Hematopoietic multipotent progenitor cell treated with erythropoietin and hydrocortisone succinate and interleukin-3 and kit ligand, for 8 days (in vitro differentiated cells): ENCODE measurements at places on chromosomes 6 and 20.

DNA sequence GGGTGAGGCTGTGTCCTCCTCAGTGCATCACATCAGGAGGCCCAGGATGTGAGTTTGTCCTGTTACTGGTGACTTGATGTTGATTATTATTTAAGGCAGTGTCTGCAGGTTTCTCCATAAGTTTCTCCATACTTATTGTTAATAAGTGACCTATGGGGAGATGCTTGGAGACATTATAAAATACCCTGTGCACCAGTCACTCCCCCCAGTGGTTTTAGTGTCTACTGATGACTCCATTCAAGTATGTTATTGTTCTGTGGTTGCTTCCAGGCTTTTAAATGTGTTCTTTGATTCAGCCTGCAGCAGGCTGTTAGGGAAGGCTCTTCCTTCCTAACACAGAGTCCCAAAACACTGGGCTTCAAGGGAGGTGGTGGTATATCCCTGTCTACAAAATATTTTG lies 14.6 kb upstream of the CST3 start:
- no peak for DNase-seq

GRCh38 chr6:43286980-43287716 lies 10.9 kb upstream of the SLC22A7 start:
- DNase-seq: no peak

DNA sequence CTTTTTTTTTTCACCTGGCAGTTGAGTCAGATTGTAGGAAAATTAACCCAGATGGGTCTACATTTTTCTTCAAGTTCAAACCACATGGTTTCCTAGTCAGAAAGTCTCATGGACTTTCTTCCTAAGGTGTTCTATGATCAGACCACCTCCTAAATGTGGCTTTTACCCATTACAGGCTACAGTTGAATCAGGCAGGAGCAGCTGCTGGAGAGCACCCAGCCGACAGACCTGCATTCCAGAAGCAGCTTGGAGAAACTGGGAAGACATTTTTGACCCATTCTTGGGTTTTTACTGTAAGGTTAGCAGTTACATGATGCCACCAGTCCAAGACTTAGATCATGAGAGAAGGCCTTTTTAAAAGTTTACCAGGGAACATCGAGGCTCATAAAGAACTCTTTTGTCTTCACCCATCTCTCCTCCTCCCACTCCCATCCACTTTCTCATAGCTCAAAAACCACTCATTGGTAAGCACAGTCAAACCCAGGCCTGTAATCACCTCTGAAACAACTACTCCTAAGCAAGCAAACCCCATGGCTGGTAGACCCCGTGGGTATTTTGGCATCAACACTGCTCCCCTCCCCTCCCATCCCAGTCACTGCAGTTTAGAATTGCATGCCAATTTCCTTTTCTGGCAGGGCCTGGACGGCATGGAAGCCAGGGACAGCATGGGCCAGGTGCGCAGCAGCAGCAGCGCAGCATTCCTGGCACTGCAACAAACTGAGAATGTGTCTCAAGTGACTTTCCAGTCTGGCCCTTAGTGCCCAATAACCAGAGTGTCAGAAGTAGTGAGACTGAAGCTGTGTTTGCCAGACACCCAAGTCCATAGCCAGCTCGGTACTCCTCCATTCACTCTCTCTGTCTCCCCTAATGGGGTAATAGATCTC lies 113.7 kb downstream of the CLIC5 start:
- DNase-seq: no peak

GRCh38 chr6:26016245-26016962 lies 53.8 kb downstream of the TRIM38 start:
- DNase-seq: no peak

DNA sequence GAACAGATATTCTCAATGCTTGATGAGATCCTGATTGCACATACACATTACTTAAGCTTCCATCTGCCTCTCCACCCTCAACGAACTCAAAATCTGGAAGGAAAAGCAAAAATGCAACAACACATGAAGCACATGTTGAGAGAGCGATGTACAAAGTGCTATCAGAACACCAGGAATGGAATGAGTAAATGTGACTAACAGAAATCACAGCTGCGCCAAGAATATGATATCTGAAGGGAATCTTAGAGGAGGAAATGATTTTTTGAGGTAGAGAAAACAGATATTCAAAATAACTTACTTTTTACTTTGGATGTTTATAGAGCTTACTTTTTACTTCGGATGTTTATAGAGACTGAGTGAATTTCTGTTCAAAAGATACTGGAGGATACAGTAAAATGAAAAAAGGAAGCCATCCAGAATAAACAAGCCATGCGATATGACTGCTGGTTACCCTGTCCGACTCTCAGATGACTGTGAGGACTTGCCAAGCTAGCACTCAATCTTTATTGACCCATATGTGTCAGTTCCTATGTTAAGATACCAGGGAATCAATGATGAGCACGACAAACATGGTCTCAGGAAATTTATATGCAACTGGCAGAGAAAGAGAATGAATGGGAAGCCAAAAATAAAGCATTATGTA lies 102.0 kb downstream of the SMLR1 start:
- DNase-seq: no peak

GRCh38 chr6:84546427-84546914 lies 217.9 kb downstream of the TBX18 start:
- no peak for DNase-seq

GRCh38 chr6:33935439-33936080 lies 131.8 kb upstream of the MLN start:
- no peak for DNase-seq

GRCh38 chr6:136920671-136921380 lies 1.3 kb upstream of the SLC35D3 start:
- peak; percentile 15 for DNase-seq

DNA sequence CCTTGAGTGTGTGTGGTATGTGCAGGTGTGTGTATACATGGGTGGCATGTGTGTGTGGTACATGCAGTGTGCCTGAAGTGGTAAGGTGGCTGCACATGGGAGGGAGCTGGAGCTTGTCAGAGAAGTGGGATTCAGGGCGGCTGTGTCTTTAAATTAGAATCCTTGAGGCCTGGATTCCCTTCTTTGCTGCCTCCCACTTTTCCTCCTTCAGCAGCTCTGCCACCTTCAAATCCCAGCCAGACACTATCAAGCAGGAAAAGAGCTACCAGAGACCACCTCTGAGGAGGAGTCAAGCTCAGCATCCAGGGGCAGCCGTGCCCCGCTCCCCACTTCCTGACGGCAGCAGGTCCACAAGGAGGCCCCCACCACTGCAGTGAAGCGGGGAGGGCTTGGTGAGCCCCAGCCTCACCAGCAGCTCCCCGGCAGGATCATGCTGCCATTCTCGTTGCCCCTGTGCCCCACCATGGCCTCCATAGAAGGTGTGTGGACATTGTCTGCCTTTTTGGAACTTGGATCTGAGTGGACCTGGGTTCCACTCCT lies 131.0 kb upstream of the MLN start:
- no peak for DNase-seq

- DNase-seq: no peak
These were observed 75.8 kb downstream of the CEP162 start for GRCh38 chr6:84151669-84152068.

DNA sequence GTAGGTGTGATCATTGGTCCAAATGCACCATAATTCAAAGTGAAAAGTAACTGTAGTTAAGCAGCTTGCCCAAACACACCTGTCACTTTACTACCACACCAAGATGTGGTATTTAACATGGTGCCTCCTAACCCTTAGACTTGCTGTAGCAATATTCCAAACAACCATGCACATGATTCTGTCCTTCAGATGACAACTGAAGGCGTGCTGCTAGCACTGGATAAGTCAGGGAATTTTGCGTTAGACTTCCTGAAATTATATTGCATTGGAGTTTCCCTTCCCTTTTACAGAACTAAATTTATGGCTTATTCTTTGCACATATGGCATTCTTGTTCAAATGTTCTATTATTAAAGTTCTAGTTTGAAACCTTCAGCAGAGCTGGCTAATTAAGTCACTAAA lies 106.2 kb downstream of the ARHGAP18 start:
- no peak for DNase-seq

GRCh38 chr20:18995455-18995854 lies 181.9 kb downstream of the SCP2D1 start:
- no peak for DNase-seq

GRCh38 chr6:149834513-149835481 lies 29.4 kb downstream of the LRP11 start:
- DNase-seq: peak; percentile 76

- DNase-seq: no peak
These were observed 996.5 kb downstream of the GRIK2 start for GRCh38 chr6:102389994-102390393.

GRCh38 chr6:139303185-139303584 lies 11.4 kb upstream of the TXLNB start:
- no peak for DNase-seq

DNA sequence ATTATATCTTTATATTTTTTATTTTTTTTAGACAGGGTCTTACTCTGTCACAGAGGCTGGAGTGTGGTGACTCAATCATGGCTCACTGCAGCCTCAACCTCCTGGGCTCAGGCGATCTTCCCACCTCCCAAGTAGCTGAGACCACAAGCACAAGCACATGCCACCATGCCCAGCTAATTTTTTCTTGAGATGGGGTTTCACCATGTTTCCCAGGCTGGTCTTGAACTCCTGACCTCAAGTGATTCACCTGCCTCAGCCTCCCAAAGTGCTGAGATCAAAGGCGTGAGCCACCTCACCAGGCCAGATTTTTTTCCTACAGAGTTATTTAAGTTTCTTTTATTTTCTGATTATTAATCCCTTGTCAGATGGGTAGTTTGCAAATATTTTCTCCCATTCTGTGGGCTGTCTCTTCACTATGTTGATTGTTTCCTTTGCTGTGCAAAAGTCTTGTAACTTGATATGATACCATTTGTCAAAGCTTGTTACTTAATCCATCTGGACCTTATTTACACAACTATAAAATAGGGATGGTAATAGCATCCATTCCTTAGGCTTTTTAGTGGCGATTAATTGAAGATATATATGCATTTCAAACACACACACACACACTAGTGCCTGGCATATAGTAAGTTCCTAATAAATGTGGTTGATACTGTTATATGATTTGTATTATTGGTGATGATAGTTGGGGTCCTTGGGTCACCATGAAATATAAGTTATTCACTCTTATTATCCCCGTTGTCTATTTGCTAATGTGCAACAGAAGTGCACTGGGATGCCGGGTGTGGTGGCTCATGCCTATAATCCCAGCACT lies 187.1 kb downstream of the BCAS1 start:
- no peak for DNase-seq

DNA sequence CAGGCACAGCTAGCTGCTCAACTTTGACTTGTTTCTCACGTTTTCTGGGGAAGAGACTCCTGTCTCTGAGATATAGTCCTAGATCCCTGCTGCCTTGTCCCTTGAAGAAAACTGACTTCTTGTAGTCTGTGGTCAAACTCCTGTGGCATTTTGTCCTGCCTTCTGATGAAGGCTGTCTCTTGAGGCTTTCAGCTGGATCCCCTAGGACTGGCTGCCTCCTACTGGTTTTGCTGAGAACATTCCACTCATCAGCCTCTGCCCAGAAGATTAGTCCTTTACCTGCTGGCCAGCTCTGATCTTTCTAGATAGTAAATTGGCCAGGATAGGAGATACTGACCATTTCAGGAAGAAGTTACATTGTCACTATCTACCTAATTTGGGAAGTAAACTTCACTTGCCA lies 71.9 kb upstream of the CNR1 start:
- DNase-seq: peak; percentile 6

DNA sequence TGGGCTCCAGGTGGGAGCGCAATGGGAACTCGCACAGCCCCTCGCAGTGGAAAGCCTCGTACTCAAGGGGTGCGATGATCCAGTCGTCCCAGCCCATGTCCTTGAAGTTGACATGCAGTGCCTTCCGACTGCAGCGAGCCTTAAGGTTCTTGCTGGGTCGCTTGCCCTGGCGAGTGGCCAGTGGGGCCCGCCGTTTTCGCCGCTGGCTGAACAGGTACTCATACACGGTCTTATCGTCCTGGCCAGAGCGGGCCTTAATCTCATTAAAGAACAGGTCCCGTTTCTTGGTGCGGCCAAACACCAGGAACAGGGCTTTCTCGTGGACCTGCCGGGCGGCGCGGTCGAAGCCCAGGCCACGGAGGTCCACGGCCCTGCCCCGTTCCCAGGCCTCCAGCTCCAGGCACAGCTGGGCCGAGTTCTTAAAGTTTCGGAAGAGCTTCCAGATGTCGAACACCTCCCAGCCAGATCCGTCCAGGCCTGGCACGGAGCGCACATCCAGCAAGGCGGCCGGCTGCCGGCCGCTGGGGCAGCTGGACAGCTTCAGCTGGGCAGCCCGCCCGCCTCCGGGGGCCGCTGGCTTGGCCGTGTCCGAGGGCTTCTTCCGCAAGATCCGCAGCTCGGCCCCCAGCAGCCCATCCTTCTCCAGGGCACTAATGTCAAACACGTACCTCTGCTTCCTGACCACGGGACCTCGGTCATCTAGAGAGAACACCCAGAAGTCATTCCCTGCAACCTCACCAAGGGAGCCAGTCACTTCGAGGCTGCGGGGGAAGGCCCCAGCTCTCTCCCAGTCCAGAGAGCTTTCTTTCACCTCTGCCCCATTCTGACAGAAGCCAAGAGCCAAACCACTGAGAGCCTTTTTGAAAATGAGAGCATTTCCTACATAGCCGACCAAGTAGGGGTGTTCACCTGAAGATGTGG lies 3.7 kb downstream of the GDF5 start:
- DNase-seq: no peak

- no peak for DNase-seq
These were observed 101.8 kb downstream of the MBOAT1 start for GRCh38 chr6:20110478-20110877.

- DNase-seq: no peak
These were observed 77.1 kb upstream of the RPS6KA2 start for GRCh38 chr6:166704171-166704570.

- no peak for DNase-seq
These were observed 3.8 kb downstream of the EFHC1 start for GRCh38 chr6:52423971-52424381.

DNA sequence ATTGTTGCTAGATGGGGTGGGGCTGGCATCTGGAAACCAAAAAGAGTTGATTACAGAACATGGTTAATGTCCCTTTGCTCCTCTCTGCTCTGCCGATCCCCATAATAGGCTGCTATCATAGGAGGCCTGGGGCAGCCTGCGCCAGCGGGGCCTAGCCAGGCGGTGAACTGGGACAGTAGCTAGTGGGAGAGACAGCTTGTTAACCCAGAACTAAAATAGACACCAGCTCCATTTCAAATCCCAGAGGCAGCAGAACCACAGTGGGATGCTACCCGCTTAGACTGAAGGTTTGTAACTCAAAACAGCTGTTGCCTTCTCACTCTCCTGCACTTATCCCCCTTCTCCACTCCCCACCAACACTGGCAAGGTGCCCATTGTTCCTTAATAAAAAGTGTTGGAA lies 98.5 kb downstream of the SSR1 start:
- DNase-seq: peak; percentile 41

DNA sequence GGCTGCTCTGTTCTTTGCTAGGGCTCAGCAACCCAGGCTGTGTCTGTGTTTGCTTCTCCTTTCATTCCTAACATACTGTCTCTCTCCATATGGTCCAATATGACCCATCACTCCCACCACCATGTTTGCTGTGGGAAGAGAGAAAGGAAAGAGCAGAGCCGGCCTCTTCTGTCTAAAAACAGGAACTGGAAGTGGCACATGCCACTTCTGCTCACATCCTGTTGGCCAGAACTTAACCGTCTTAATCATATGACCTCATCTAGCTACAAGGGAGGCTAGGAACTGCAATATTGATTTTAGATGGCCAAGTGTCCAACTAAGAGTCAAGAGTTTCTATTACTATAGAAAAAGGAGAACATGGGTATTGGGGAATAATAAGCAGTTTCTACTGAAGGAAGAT lies 212.5 kb upstream of the CHD6 start:
- DNase-seq: no peak
